ENCODE measurements at places on chromosomes 16 and 17.

- DNase-seq, result no peak
Measured at GRCh38 chr17:44360826-44361225, 2.8 kb downstream of the FAM171A2 start.

DNA sequence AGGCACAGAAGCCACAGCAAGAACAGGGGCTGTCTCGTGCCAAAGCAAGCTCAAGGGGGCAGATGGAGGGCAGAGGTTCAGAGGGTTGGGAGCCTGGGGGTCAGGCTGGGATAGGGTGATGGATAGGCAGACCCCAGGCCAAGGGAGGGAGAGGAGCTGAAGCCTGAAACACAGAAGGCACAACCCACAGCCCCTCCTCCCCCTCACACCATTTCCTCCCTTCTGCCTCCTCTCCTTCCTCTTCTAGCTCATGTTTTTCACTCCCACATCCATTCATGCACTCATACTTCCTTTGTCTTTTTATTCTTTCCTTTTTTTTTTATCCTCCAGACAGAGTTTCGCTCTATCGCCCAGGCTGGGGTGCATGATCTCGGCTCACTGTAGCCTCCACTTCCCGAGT lies 61.1 kb downstream of the SOCS1 start:
- no peak for DNase-seq

DNA sequence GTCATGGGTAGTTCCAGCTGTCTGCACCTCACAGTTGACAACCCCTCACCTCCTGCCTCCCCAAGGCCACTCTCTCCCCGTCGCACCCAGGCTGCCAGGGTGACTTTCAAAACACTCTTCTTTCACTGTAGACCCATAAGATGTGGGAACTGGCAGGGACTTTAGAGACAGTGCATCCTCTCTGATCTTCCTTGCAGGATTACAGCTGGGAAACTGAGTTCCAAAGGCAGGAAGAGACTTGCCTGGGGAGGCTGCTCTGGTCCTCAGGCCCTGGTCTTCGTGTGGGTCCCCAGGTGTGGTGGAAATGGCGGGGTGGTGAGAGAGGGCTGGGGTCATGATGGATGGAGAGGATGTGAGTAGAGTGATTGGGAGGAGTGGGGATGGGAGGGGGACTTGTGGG lies 21.9 kb upstream of the NKD1 start:
- DNase-seq, result no peak

GRCh38 chr17:2418572-2418971 lies 17.7 kb upstream of the MNT start:
- no peak for DNase-seq

- DNase-seq, result no peak
Measured at GRCh38 chr16:23650674-23651416, 9.6 kb downstream of the DCTN5 start.

GRCh38 chr16:89101303-89102040 lies 7.8 kb downstream of the ACSF3 start:
- DNase-seq, result no peak

DNA sequence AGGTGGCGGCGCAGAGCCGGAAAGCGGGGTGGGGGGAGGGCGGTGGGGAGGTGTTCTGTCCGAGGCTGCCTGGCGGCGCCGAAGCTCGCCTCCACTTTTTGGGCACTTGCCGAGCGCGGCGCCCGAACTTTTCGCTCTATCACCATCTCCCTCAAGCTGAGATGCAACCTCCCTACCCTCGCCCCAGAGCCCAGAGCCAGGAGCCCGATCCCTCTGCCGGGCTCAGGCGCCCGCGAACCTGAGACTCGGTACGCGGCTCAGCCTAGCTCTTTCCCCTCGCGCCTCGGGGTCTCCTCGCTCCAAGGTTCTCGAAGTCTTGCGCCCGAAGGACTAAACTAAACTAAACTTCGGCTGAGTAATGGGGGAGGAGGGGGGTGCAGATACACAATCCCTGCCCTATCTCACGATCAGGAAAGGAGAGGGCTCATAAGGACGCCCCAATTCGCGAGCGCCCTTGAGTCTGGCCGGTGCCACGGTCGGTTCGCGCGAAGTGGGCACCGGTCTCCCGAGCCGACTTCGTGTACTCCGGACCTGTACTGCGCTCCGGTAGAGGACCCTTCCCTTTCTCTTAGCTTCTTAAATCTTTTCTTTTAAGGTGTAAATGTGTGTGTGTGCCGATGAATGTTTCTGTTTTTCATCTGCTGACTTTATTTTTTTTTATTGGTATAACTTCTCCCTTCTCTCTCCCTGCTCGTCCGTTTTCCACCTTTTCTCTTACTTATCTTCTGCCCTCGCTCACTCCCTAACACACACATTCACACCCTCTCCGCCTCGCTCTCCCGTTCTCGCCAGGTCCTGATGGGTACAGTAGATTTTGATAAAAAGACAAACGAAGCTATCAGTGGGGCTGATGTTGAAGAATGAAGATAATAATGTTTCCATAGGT lies 1.9 kb upstream of the SALL1 start:
- DNase-seq, result no peak

DNA sequence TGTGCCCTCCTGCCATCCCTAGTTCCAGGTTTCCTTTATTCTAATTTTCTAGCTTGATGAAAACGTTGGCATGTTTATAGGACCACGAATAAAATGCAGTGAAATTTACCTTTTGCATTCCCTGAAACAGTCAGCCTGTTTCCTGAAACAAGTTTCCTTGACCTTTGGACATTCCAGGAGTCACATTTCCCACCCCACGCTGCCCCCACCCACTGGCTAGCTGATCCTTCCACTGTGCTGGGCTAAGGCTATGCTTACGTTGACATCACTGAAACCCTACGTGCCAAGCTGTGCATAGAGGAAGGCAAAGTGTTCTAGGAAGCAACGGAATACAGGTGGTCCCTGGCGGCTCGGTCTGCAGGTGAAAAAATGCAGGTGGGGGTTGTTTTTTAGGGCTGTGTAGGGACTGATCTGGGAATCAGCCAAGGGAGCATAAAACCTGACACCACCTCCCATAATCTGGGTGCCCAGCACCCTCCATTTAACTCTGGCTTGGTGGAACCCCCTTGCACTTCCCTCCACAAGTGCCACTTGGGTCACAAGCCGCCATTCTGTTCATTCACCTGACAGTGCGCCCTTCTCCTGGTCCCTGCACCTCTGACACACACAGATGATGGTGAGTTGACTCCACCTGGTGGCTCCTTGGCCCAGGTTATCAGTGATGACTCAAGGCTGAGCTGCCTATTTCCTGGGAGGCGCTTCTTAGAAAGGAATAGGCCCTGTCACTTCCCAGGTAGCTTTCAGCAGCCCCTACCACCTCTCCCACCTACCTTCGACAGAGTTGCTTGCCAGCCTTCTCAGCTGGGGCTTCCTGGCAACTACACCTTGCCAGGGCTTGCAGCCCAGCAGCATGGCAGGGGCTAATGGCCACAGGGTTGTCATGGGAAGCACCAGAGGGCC lies 83.7 kb downstream of the N4BP1 start:
- no peak for DNase-seq

- DNase-seq, result no peak
Measured at GRCh38 chr16:48580925-48581500, 29.0 kb downstream of the N4BP1 start.

DNA sequence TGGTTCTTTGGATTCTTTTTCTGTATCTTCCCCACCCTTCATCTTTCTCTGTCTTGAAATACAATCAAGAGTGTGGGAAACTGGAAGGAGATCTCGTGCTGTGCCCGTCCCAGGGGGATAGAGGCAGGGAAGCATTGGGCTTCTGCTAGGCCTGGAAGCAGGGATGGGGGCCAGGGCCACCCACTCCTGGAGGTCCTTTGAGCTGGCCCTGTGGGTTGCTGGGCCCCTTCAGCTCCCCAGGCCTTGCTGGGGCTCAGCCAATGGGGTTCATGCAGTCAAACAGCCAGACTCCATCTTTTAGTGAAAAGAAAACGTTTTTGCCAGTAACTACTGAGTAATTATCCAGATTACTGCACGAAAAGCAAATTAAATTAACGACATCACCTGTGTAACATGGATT lies 67.8 kb downstream of the CCDC182 start:
- DNase-seq, result no peak

DNA sequence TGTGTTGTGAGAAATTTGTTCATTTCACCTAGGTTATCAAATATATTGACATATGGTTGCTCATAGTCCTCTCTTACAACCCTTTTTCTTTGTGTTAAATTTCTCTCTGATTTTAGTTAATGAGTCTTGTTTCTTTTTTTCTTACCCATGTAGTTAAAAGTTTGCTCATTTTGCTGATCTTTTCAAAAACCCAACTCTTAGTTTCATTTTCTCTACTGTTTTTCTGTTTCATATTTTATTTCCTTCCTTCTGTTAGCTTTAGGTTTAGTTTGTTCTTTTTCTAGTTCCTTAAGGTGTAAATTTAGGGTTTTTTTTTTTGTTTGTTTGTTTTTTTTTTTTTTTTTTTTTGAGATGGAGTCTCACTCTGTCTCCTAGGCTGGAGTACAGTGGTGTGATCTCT lies 42.4 kb downstream of the CEP112 start:
- DNase-seq, result no peak

GRCh38 chr16:49478107-49478506 lies 104.5 kb downstream of the C16orf78 start:
- DNase-seq, result no peak

DNA sequence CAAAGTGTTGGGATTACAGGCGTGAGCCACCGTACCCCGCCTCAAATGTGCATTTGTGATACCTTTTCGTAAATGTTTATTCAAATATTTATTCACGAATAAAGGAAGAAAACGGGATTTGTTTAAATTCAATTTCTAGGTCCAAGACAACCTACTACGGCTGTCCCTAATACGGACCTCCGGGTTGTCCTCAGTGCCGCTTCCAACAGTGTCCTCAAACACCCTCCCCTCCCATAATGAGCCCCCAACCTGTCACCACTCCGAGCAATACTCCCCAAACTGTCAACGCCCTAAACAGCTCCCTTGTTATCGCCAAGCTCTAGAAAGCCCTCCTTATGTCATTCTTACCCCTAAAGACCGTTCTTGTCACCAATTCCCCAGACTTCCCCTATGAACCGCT lies 539 bp upstream of the GABARAPL2 start:
- no peak for DNase-seq

GRCh38 chr17:44083250-44083849 lies 12.8 kb downstream of the G6PC3 start:
- DNase-seq, result no peak

- DNase-seq, result no peak
Measured at GRCh38 chr17:44309472-44309871, 1.1 kb downstream of the RUNDC3A start.

DNA sequence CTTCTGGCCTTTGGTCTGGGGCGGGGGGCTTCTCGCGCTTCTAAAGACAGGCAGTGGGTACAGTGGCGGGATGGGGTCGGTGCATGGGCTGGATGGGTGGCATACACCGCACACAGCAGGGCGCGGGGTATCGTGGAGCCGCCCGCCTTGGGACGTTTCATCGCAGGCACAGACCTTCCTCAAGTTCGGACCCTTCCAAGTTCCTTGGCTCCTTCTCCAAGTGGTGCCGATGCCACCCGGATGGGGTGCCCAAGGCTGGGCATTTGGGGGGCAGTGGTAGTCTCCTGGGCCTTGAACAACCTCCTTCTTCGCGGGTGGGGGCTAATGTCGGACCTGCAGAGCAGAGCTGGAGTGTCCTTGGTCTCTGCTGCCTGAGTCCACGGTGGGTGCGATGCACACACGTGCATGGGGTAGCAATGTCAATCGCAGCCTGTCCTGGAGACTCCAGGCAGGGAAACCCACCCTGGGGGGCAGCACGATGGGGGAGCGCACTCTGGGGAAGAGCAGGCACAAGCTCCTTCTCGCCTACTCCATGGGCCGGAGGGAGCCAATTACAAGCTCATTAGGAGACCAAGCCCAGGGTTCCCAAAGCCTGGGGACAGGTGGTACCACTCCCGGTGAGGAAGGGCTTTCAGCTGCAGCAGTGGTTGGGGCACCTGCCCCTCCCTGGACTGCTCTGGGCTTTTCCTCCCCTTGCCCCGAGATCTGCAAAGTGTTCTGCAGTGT lies 686 bp upstream of the MTSS2 start:
- no peak for DNase-seq

GRCh38 chr17:67411397-67411796 lies 34.3 kb downstream of the PITPNC1 start:
- DNase-seq, result no peak

DNA sequence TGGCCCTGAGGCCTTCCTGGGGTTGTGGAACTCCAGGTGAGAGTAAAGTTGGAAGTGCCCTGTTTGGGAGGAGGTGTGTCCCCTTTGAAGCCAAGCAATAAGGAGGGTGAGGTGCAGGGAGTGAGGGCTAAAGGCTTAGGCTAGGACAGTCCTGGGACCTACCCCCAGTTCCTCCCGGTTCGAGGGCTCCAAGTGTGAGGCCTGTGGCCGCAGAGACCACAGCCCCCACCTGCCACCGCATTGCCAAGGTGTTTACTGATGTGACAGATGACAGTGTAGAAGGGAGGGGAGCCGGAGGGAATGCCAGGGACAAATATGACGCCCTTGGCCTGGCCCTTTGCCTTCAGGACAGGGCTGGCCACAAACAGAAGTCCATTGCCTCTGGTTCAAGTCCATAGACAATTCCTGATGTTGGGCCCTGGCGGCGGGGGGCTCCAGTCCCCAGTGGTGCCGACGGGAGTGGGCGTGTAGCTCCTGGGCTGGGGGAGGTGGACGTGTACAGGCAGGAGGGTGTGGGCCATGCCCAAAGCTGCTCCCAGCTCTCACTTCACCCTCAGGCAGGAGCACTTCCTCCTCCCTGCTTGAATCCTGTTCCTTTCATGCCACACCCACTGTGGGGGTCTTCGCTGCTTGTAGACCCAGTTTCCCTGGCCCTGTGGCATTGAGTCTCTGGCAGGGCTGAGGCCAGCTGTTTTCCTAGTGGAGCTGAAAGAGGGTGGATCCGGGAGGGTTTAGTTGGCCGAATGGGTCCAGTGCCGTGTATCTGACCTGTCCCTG lies 3.2 kb downstream of the ADORA2B start:
- no peak for DNase-seq

DNA sequence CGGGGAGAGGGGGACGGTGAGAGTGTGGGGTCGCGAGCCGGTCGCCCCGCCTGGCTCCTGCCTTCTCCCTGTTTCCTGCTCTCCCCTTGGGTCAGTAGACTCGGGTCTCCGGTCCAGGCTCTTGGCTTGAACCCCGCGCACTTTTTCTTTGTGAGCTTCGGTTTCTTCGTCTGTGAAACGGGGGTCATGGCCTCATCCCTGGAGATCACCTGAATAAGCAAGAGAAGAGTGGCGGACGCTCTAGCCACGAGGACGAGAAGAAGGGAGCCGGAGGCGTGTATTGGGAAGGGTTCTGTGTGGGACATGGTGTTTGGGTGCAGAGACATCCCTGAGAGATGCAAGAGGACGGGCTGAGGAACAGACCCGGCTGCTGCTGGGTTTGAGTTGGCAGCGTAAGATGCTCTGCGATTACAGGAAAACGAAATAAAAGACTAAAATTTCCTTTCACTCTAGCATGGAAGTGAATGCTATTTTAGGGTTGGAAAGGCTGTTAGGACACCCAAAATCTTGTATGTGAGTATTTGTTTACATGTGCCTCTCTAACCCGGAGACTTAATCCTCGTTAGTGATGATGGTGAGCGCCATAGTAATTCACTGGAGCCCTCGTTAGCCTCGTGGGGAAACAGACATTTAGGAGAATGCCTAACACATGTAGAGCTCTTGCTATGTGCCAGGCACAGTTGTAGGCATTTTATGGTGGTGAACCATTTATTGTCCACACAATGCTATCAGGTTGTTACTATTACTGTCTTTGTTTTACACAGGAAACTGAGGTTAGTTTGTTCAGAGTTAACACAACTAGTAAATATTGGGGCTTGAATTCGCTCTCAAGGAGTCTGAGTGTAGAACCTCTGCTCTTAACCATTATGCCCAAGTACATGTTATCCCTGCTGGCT lies 646 bp downstream of the KIF22 start:
- no peak for DNase-seq

GRCh38 chr17:28949185-28950016 lies 1.9 kb downstream of the PHF12 start:
- no peak for DNase-seq
